ENCODE measurements at places on chromosomes 2 and 18.

DNA sequence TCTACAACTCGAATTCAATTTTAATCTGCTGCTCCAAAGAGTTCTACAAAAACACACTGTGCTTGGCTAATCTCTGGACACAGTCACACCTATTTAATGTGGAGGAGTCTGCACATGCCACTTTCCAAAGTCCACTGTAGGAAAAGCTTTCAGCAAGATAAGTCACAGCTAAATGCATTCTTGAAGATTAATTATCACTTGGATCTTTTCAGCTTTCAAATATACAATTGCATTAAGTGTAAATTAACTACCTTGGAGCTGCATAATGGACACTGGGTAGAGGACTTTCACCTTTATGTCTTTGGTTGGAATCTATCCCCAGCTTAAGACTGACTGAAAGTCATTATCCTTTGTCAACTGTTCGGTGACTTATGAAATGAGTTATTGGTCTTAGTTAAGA lies 565.1 kb downstream of the PIK3C3 start:
- no peak for DNase-seq

GRCh38 chr18:58196881-58197872 lies 153.2 kb downstream of the NEDD4L start:
- no peak for DNase-seq

GRCh38 chr2:210055825-210056224 lies 53.4 kb downstream of the RPE start:
- no peak for DNase-seq

DNA sequence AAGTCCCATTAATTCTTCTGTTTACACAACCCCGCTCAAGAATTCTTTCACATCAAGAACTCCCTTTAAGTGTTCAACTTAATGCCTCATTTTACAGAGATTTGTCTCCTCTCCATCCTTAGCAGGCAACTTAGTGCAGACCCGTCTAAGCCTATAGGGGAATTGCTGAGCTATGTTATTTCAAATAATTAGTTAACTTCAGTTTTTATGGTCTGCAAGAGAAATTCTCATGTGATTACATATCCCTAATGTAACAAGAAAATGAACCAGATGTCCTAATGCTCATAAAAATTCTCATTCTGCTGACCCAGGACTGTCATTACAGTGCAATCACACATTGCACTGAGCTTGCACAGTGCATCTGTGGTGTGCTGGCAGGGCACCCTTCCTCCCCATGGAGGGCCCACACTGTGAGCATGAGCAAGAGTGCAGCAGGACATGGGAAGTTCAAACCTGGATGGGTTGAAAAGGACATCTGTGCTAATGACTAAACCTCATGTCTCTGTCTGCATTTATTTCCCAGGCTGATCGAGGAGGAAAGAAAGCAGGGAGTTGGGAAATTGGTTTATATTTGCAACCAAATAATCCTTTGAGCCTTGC lies 97.1 kb downstream of the COL5A2 start:
- no peak for DNase-seq

DNA sequence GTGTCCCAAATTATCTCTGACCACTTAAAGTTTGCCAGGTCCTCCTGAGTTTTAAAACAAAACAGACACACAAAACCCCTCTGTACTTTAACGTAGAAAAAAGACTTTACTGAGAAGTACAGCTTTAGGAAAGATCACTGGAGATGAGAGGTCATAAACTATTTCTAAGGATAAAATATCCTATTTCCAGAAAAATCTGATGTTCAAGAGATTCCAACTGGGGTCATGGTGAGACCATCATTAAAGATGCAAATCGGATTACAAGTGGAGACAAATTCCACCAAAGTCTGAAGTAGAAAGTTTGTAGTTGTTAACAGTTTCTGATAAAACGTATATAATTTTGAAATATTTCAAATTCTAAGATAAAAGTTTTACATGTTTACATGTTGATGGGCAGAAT lies 241.6 kb downstream of the TCF4 start:
- no peak for DNase-seq

DNA sequence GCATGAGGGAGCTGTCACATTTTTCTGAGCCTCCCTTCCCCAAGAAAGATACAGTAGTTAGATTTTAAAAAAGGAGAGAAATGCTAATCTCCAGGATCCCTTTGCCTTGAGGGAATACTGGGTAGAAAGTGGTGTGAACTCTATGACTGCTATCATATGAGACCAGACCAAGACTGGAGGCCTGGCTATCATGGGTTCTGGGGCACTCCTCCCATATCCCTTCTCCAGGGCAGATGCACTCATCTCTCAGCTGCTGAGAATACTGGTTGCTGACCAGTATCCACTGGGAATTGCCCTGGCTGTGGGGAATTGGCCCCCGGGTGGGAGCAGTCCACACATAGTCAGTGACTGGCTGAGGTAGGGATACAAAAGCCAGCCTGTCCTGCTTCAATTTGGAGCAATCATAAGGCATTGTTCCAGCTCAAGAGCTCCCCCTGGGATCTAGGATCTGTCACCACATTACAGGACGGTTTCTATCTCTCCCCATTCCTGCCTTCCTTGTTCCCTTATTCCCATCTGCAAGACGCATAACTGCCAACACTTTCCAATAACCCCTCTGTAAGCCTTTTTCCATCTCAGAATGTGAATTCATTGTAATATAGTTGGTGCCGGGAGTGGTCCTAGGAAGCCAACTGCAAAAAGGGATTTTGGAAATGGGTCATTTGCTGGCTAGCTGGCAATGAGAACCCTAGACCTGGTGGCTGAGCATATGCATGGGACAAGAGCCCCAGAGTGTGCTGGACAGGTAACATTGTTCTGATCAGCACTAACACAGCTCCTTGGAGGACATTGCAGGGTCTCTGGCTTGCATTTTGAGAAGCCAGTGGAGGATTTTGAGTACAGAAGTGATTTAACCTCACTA lies 35.4 kb upstream of the REEP1 start:
- DNase-seq, result no peak

DNA sequence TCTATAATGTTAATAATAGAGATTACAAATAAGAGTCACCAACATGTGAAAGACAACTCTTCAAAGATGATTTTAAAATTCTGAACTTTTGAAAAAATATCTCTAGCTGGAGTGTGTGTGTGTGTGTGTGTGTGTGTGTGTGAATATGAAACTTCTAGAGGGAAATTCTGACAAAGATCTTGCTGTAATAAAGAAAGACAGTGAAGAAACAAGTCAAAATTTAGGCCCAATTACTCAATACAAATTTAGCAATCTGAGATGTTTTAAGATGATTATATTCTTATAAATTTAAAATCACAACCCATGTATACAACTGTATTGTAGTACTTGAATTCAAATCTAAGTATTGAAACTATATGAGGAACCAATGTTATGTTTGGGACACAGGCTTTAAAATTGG lies 57.2 kb upstream of the UGP2 start:
- no peak for DNase-seq

DNA sequence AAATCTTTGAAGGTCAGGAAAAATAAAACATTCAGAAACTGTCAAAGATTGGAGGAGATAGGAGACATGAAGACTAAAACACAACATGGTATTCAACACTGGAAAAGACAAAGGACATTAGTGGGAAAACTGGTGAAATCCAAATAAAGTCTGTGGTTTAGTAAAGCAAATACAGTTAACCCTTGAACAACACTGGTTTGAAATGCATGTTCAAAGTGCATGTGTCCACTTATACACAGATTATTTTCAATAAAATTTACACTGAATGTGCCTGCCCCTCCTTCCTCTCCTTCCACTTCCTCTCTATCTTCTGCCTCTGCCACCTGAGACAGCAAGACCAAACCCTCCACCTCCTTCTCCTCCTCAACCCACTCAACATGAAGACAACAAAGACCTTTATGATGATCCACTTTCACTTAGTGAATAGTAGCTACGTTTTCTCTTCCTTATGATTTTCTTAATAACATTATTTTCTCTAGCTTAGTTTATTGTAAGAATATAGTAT lies 14.5 kb downstream of the OLA1 start:
- no peak for DNase-seq

DNA sequence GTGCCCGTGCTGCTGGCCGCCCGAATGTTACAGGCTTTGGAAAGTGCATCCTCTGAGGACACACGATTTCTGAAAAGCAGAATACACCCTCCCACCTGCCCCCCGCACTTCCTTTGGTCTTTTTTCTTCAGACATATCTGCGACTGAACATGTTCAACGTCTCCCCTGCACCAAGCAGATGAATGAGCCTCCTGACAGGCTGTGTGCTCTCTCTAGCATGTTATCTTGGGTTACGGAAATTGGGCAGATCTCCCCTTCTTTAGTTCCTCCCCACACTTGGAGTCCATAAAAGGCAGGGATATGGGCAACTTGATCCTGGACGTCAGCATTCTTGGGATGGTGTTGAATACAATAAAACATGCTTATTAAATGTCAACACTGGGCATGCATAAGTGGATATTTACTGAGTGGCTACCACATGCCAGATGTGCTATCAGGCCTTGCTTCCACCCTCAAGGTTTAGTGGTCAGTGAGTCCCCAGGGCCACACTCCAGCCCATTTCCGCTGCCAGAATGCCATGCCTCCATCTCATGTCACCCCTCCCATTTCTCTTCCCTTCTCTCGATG lies 130.4 kb downstream of the TRIM43 start:
- DNase-seq, result no peak

GRCh38 chr2:149719695-149720094 lies 132.1 kb upstream of the MMADHC start:
- no peak for DNase-seq

DNA sequence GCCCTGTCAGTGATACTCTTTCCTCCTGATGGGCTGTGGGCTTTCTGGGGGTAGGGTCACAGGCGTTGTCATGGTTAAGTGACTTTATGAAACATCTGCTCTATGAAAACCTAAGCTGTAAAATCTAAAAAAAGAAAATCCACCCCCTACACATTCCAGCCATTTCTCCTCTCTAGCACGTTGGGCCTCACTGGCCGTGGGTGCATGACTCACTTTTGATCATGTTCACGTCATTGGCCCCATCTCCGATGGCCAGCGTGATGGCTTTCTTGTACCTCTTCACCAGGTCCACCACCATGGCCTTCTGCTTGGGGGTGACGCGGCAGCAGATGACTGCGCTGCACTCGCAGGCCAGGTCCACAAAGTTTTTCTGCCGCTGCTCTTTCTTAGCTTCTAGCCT lies 39.3 kb upstream of the NARS1 start:
- DNase-seq, result no peak

- no peak for DNase-seq
These were observed 37.2 kb downstream of the DRC1 start for GRCh38 chr2:26438926-26439325.

GRCh38 chr18:59229701-59230443 lies 9.9 kb downstream of the GRP start:
- no peak for DNase-seq

- no peak for DNase-seq
These were observed 51.4 kb upstream of the DNER start for GRCh38 chr2:229765721-229766120.

- DNase-seq, result no peak
These were observed 245.8 kb downstream of the PAX3 start for GRCh38 chr2:222052934-222053367.

Measured in stimulated activated CD4-positive, alpha-beta T cell treated with anti-CD3 and anti-CD28 coated beads, TNF-alpha, amount 100 ng/mL, for 1 hour (primary cell).